ENCODE measurements at places on chromosomes 13 and 19.

DNA sequence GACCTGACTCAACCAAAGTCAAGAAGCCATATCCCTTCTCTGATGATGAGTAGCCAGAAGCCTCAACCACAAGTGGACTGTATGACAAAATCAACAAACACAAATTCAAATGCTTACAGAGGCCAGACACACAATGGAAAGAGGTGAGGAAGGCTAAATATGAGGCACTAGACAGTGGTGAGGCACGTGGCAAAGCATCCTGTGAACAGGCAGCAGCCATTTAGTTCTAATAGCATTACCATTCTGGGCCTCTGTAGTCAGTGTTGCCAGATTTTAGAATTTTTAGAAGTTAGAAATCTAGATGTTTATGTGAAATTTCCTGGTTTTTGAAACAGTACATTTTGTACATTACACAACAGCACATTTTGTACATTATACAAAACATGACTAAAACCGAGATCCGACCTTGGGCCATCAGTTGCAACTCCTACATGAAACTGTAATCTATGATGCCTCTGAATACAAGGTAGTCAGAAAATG, 403.3 kb downstream of the COG6 start:
- no peak for DNase-seq

DNA sequence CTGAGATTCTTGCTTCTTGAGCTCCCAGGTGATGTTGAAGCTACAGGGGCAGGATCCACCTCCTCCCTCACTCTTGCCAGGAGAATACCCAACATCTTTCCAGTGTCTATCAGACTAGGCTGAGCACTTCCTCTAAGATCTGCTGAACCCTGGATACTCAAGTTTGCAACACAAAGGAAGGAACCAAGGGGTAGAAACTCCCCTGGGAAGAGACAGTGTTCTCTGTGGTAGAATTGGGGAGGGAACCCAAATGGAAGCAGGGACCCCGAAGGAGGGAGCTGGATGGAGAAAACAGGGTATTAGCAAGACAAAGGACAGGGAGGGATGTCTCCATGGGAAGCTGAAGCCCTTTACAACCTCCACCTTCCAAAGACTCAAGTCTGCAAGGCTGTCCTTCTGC, 117.6 kb downstream of the DNAJC15 start:
- DNase-seq: no peak

- no peak for DNase-seq
These were observed 13.2 kb downstream of the KLHL26 start for GRCh38 chr19:18650021-18650390.

DNA sequence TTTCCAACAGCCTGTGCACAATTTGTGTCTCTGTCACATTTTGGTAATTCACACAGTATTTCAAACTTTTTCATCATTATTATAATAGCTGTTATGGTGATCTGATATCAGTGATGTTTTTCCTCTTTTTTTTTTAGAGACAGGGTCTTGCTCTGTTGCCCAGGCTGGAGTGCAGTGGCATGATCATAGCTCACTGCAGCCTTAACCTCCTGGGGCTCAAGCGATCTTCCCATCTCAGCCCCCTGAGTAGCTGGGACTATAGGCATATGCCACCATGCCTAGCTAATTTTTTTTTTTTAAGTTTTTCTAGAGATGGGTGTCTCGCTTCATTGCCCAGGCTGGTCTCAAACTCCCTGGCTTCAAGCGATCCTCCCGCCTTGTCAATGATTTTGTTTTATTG, 5.8 kb downstream of the MARK4 start:
- no peak for DNase-seq

DNA sequence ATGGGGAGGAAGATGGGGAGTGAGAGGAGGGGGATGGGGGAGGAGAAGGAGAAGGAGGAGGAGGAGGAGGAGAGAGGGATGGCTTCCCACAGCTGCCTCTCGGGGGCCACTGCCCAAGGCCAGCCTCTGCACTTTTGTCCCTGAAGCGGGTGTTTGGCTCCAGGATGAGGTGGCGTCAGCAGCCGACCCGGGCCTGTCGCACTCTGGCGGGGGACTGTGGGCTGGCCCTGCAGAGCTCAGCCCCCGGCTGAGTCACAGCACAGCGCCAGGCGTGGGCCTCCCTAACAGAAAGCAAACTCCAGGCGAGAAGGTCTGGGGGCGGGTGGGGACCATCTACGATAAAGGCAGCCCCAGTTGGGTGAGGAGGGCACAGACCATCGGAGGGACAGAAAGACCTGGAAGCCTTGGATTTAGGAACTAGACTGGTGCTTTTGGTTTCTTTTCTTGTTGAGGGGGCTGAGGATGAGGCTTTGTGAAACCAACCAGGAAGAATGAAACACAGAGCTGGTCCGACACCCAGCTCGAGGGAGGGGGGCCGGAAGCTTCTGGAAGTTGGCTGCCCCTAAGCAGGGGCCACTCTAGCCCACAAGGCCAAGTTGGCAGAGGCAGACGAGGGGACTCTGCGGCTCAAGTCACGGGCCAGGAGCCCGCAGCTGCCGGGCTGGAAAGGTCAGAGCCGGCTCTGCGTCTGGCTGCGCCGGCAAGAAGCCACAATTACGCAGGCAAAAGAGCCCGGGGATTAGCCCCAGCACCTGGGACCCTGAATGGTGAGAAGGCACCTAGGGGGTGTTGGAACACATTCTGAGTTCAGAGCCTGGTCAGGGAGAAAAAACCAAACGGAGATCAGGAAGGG, 18.2 kb downstream of the LSM4 start:
- DNase-seq: no peak

- DNase-seq: no peak
These were observed 54.0 kb upstream of the IRS2 start for GRCh38 chr13:109840201-109840892.

DNA sequence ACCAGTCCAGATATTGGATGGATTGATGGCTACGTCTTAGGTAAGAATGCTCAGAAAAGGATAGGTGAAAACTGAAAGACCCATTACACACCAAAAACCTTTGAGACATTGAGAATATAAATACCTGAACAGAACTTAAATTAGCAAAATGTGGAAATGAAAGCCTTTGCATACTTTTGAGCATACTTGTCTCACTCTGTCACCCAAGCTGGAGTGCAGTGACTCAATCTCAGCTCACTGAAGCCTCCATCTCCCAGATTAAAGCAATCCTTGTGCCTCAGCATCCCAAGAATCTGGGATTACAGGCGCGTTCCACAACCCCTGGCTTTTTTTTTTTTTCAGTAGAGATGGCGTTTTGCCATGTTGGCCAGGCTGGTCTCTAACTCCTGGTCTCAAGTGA, 695.3 kb downstream of the DACH1 start:
- DNase-seq: no peak

DNA sequence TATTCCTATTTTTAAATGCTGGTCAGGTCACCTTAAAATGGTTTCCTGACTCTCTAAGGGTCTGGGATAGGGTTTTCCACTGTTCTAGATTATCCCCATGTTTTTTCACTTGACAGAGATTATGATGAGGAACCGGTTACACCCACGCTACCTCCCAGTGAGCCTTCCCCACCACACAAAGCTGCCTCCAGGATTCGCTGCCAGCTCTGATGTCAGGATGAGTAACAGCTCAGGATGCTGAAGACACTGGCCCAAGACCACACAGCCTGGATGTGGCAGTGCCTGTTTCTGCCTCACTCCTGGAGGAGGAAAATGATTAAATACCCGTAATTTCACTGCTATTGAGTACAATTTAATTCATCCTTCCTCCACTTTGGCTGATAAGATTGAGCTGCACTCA, 22.9 kb downstream of the ZNF114 start:
- no peak for DNase-seq

GRCh38 chr13:25874907-25875306, 176.9 kb downstream of the SHISA2 start:
- DNase-seq: no peak

DNA sequence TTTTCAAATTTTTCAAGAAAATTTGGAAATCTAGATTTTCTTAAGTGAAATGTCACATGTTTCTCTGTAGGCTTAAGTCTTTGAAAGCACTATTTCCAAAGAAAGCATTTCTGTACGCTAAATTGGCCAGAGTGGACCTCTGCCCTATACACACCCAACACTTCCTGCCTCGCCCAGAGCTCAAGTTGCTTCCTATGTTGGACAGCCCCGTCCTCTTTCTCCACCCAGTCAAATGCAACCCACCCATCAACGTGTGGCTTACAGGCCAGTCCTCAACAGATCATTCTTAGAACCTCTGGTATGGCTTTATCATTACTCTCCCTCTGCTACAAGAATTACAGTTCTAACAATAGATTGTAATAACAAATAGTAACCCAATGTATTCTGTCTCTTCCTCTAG, 24.2 kb downstream of the KLF12 start:
- DNase-seq: no peak

DNA sequence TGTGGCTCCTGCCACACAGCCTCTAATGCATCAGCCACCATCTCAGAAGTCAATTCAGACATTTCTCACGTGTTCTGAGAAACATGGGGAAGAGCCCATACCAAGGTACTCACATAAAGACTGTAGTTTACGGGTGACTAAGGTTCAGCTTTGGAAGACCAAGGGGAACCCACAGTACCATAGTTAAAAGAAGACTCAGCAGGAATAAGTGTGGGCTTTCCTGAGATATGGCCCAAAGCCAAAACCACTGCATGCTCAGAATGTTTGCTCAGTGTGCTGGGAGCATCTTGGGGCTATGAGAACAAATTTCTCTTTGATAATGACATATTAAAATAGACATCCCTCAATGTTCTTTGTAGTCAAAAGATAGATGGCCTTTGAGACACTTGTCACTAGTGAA, 283.8 kb downstream of the DCT start:
- no peak for DNase-seq

- no peak for DNase-seq
These were observed 125.8 kb upstream of the STARD13 start for GRCh38 chr13:33411312-33411711.

DNA sequence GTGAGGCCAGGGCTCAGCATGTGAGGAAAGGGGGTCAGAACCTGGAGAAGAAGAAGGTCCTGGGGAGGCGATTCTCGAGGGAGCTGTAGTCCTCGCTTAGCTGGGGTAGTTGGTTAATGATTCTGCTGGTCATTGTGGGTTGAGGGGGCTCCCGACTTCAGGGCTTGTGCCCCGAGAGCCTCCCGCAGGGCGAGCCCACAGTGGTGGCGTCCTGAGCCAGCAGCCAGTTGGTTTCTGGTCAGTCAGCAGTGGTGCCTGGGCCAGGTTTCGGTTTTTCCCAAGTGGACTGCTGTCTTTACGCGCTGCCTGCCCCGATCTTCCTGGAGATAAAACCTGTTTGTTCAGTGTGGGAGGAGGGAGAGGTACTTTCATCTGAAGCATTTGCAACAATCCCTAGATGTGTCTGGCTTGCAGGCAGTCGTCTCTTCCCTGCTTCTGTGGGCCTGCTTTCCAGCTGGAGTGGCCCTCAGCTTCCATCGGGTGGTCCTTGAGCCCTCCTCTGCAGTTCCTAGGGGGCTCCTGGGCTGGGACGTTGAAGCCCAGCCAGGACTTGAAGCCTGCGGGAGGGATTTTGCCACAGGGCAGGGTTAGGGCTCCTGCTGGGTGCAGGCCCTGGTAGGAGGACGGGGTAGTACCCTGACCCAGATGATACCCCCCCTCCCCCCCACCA, 3.2 kb downstream of the PTBP1 start:
- no peak for DNase-seq

DNA sequence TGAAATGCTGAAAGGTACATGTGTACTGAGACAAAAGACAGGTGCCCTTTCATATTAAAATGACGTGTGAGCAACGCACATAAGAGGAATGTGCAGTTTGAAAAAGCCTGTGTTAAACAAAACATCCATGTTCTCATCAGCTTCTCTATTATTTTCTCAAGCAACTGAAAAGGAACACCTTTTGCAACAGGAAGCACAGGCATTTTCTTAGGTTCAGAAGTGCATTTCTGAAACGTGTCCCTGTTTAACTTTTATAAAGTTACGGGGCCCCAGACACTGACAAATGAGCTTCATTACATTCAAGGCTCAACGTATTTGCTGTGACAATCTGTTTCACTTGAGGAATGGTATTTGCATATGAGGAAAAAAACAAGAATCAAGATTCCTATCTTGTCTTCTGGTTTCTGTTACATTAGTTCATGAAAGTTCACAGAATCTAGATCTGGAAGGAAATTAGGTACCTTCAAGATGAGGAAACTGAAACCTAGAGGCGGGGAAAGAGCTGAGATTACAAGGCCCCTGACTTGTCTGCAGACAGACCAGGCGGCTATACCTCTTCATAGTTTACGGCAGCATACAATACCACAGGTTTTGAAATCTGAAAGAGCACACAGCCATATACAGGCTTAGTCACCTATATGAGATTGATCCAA, 431.7 kb downstream of the KLF12 start:
- no peak for DNase-seq

- no peak for DNase-seq
These were observed 328.1 kb downstream of the MYO16 start for GRCh38 chr13:108957369-108958012.

DNA sequence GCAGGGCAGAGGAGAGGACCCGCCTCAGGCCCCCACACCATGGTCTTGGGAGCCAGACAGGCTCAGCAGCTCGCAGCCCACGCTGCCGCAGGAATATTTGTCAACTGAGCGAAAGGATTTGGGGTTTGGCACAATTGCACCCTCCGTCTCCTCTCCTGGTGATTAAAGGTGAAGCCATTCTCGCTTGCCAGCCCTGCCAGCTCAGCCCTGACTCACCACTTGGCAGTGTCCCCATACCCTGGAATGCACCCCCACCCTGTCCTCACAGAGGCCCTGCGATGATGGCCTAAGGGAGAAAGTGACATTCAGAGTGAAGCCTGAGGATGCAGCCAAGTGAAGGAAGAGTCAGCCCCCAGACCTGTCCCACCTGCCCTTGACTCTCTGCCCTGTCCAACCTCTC, 18.8 kb downstream of the CYTH2 start:
- no peak for DNase-seq

DNA sequence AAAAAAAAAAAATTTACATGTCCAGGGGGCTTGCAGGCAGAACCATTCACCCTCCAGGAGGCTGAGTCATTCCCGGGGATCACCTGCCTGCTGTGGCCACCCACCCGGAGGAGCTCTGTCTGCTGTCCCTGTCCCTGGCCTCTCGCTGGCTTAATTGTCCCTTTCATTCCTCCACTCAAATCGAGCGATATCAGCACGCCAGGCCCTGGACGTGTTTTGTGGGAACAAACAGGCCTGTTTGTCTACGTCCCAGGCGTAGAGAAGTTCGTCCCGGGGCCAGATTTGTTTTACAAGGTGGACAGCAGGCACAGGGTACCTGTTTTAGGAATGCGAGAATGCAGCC, 21.2 kb downstream of the SULT2B1 start:
- no peak for DNase-seq
